ENCODE measurements at places on chromosomes 2 and 18.
A peak's percentile ranks its signal among the peaks of the same experiment; 100 is the strongest.

DNA sequence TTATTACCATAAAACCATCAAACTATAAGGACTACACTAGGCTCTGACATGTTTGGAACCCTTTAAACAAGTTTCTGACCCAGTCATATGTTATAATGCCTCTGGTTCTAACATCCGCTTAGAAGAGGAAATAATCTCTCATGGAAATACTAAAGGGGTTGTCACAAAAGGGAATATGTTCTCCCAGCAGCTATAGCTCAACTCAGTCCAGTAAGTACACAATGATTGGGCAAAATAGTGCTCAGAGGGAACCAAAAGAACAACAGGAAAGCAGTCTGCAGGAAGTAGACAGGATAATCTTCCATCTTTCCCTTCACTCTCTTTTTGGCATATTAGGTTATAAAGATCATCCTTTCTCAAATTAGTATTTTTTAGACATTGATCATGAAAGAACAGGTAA lies 4.3 kb downstream of the SRBD1 start:
- DNase-seq = no peak

DNA sequence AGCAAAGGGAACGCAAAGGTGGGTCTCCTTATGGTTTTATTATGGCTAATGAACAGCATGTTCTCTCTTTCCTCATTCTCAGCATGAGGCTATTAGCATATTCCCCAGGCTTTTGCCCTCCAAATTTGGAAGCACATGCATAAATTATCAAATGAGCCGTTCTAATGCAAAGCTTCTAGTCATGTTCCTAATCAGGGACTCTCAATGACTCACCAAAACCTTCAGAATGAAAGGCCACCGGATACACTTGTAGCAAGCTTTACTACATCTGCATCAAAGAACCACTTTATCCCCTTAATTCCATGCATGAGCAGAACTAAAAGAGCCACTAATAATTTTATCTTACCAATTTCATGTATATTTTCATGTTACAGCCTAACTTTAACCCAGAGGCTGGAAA lies 310.5 kb downstream of the LRATD1 start:
- DNase-seq = no peak

DNA sequence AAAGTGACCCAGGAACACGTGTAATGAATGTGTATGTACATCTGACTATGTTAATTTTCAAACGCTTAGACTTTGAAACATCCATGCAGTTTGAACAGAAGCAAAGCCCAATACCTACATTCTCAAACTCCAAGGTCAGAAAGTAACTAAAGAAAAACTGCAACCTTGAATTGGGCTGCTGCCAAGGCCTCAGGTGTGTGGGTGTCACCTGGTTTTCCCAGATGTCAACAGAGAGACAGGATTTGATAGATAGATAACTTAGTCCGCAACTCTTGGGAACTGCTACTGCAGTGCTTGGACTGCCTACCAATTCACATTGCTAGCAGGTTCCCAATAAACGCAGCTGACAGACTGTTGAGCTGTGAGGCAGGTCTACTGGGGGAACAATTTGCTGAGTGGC lies 78.7 kb upstream of the PAPOLG start:
- DNase-seq = no peak

- DNase-seq = peak; percentile 36
Measured at GRCh38 chr18:76376668-76377358, 118.2 kb downstream of the ZNF516 start.

- DNase-seq = no peak
Measured at GRCh38 chr2:173500953-173501352, 146.3 kb downstream of the CDCA7 start.

DNA sequence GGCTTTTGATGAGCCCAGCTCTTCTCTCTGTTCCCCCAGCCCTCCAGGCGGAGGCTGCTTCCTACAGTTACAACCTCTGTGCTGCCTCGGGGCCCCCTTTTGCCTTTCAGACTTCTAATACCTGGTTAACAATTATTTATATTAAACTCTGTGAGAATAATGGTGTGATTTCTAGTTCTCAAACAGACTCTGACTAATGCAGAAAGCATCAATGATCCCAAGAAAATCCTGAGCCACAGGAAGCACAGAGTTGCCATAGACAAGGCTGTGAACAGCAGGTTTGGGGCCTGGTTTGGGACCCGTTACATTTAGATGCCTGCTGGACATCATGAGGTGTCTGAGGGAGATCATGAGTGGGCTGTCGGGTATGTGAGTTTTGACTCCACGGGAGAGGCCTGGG lies 37.4 kb upstream of the MYO3B start:
- no peak for DNase-seq

- no peak for DNase-seq
Measured at GRCh38 chr18:26723981-26724380, 141.5 kb downstream of the AQP4 start.

DNA sequence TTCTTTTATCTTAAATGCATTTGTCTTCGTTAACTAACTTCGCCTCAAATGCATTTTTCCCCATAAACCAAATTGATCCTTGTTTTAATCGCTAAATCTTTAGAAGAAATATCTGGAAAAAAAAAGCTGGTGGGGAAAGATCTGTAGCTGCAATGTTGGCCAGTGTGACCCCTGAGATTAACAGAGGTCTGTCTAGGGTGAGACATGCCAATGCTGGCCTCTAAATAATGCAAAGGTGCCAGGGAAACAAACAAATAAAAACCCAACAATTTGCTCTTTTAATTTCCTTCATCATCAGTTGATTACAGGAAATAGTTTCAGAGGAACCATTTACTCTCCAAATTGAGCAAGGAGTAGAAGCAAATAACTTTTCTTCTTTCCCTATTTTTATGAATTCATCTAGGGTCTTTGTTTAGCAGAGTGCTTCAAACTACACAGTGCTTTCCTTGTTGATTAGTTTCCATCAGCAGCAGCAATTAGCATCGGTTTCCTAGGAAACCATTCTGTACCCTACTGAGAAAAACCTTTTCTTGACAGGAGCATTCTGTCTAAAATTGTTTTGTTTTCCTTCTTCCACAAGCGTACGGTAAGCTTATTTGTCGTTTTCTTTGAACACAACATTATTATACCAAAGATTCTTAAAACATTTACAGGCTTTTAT lies 100.5 kb upstream of the UNC80 start:
- DNase-seq = no peak

GRCh38 chr2:96089356-96090195 lies 26.8 kb downstream of the ADRA2B start:
- DNase-seq = no peak

- peak; percentile 19 for DNase-seq
Measured at GRCh38 chr2:37985333-37985732, 60.2 kb downstream of the RMDN2 start.

DNA sequence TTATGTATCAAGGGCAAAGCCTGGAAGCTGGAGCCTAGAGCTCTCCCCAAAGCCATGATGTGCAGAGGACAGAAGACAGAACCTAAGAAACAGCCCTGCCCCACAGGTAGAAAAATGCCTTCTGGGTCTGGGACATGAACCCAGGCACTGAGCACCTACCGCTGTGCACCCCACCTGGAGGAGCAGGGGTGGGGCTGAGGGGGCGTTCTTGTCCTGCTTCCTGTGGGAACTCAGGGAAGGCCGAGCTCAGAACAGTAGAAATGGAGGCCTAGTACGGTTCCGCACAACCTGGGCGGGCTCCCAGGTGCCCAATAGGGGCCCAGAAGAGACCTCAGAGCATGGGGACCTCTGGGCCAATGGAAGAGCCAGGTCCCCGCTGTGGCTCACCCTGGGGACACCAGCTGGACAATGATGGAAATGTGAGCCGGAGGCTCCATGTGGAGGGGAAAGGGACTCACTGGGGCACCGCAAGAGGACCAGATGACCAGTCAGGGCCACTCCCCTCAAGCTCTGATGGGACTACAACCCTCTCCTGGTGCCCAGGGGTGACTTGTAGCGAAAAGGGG lies 3.2 kb downstream of the CRACDL start:
- no peak for DNase-seq

DNA sequence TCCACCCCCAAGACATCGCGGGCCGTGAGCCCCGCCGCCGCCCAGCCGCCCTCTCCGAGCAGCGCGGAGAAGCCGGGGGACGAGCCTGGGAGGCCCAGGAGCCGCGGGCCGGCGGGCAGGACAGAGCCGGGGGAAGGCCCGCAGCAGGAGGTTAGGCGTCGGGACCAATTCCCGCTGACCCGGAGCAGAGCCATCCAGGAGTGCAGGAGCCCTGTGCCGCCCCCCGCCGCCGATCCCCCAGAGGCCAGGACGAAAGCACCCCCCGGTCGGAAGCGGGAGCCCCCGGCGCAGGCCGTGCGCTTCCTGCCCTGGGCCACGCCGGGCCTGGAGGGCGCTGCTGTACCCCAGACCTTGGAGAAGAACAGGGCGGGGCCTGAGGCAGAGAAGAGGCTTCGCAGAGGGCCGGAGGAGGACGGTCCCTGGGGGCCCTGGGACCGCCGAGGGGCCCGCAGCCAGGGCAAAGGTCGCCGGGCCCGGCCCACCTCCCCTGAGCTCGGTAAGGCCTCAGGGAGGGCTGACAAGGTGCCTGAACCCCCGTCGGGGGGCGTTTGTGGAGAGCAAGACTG lies 14.2 kb downstream of the SPEG start:
- no peak for DNase-seq

GRCh38 chr2:19883486-19883885 lies 18.3 kb downstream of the TTC32 start:
- DNase-seq = no peak

- DNase-seq = no peak
Measured at GRCh38 chr2:240567137-240567871, 980 bp upstream of the RNPEPL1 start.

GRCh38 chr2:237643582-237644380 lies 16.4 kb downstream of the LRRFIP1 start:
- no peak for DNase-seq

- no peak for DNase-seq
Measured at GRCh38 chr18:5951515-5952091, 56.3 kb upstream of the TMEM200C start.

DNA sequence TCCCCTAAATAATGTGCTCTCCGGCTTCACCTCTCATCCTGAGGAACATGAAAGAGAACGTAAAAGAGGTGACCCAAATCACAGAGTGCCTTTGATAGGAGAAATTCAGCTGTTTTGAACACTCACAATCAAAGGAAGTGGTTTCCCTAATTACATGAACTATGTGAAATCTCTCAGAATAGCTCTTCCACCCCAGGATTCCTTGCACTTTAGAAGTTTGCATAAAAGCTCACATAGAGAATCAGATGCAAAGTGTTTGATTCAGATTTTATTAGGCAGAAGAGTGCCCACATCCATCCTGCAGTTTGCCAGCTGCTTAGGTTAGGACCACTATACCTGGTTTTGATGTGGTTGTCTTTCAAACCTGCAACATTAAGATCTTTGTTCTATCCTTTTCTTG lies 61.0 kb downstream of the MAP3K20 start:
- DNase-seq = peak; percentile 55

DNA sequence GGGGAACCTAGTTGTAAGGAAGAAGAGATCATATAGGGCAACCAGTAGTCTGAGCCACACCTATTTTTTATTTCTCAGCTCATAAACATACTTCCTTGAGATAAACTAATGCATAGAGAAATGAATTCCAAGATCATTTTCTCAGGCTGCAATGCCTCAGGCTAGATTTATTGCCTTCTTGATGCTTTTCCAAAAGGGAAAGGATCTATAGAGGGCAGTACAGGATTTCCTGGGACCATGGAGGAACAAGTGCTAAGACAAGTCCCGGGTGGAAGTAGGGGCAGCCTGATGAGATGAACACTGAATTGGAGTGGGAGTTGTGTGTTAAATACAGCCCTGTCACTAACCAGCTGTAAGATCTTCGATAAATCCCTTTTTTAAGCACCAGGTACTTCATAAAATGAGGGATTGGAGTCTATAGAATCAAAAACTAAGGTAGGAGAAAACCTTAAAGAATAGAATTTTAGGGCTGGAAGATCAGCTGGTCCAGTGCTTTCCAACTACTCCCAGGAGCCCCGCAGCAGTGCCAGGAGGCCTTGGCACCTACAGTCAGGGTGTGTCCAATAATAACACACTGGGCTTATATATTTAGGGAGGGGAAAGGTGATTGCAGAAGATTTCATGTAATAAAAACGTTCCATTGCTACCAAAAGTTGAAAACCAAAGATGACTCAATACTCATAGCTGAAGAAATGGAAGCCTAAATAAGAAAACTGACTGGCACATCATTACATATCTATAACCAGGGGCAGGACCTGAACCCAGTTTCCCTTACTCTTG lies 58.1 kb downstream of the SERTAD2 start:
- DNase-seq = peak; percentile 26

DNA sequence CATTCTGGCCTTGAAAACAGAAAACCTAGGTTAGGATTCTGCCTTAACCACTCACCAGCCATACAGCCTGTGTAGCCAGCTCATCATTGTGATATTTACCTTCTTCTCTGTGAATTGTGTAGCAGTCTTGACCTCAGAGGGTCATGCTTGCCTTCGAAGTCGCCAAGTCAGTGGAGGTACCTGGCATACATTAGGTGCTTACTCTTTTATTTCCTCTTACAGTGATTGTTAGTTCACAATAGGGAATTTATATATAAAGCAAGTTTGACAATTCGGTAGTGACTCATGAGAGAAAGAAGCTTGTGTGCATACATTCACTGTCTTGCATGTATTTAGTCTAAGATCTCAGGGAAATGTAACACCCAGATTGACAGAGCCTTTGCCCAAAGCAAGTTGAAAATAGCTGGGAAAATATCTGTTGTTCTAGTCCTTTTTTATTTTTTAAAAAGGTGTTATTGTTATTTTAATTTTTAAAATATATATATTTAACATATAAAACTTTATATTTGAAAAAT lies 290.6 kb downstream of the PTGR3 start:
- DNase-seq = no peak
